Right atrium auricular region (tissue), 2 donors: ENCODE measurements at places on chromosomes 1 and 21. TPM values are rescaled to one million over a fixed set of nuclear protein-coding genes. Genes with fewer than 3 reads are reported as not detected.

The CD5L gene
- total RNA-seq, result 0.19 TPM

The PGLYRP3 gene
- not detected for total RNA-seq

The WNT2B gene
- total RNA-seq, result 4.8 TPM

The AIM2 gene
- total RNA-seq, result not detected

The OXCT2 gene
- 4.9 TPM for total RNA-seq

The ERICH3 gene
- total RNA-seq, result not detected

The PDZK1 gene
- total RNA-seq, result 0.35 TPM

The PRKAA2 gene
- 98.7 TPM for total RNA-seq

The SELENON gene
- total RNA-seq, result 31.7 TPM

The ZFP69 gene
- 2.0 TPM for total RNA-seq
